ENCODE measurements at places on chromosomes 6 and 20. TPM values are rescaled to one million over a fixed set of nuclear protein-coding genes. Genes with fewer than 3 reads are reported as not detected.

- no peak for DNase-seq
These were observed 128.0 kb downstream of the RFPL4B start for GRCh38 chr6:112475083-112475482.

DNA sequence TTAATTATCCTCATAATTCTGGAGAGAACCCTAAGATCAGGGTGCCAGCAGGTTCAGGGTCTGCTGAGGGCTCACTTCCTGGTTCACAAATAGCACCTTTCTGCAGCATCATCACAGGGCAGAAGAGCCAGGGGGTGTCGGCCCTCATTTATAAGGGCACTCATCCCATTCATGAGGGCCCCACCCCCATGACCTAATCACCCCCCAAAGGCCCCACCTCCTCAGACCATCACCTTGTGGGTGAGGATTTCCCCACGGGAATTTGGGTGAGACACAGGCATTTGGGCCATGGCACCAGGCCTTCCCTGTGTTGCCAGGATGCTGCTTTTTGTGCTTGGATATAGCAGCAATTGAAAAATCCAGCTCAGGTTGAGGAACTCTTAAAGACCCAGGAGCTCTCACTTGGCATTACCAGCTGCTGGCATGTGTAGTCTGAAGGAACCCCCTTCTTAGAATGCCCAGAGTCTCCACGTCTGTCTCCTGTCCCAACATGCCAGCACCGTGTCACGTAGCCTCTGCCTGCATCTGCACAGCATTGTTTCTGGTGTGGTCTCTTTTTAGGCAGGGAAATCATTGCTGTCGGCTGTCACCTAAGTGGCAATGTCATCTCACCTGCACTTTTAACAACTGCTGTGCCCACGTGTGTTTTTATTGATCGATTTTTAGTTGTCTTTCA lies 71.5 kb downstream of the RPP40 start:
- no peak for DNase-seq

DNA sequence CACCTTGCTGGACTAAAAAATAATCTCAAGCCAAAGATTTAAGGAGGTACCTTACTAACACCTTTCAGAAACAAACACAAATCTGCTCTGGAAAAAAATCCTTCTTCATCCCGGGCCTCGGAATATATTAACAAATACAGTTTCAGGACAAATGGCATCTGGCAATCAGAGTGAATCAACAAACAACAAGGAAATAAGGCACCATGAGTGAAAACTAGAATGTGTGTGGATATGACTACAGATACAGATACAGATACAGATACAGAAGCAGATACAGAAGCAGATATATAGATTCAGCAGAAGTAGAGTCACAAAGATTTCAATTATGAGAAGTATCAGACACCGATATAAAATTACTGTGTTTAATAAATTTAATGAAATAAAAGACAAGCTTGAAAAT lies 178.4 kb downstream of the QKI start:
- no peak for DNase-seq

DNA sequence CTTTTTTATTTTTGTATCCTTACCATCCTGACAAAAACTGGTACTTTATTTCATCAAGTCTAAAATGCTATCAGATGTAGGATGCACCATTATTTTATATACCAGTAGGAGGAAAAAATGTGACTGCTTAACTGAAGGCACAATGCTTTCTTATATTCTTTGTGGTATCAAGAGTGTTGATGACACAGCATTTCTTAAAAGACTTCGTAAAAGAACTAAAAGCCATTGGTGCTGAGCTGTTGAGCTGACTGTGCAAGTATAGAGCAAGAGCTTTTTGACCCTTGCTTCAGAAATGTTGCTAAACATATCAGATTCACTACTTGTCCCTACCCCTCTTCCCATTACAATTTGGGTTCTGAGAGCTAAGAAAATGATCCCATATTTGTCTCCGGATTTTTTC lies 17.5 kb downstream of the SF3B5 start:
- DNase-seq, result no peak

- no peak for DNase-seq
These were observed 302.2 kb upstream of the EPHA7 start for GRCh38 chr6:93721386-93722048.

DNA sequence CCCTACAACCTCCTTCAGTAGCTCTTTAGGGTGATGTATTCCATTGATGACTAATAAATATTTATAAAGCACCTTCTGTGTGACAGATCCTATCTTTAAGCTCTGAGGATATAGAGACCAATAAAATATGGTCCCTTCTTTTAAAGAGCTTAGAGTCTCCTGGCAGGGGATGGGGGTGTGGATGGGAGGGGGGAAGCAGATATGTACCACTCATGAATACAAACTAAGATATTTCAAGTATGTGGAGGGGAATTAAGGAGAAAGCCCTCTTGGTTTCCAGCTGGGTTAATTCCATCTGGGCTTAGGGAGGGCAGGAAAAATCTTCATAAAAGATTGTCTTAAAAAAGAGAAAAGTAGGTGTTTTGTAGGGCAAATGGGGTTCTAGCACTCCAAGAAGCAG lies 21.6 kb upstream of the FBXO9 start:
- DNase-seq, result no peak

GRCh38 chr20:41342474-41343464 lies 2.1 kb downstream of the LPIN3 start:
- DNase-seq, result no peak

GRCh38 chr6:68658338-68658737 lies 23.3 kb downstream of the ADGRB3 start:
- DNase-seq, result no peak

DNA sequence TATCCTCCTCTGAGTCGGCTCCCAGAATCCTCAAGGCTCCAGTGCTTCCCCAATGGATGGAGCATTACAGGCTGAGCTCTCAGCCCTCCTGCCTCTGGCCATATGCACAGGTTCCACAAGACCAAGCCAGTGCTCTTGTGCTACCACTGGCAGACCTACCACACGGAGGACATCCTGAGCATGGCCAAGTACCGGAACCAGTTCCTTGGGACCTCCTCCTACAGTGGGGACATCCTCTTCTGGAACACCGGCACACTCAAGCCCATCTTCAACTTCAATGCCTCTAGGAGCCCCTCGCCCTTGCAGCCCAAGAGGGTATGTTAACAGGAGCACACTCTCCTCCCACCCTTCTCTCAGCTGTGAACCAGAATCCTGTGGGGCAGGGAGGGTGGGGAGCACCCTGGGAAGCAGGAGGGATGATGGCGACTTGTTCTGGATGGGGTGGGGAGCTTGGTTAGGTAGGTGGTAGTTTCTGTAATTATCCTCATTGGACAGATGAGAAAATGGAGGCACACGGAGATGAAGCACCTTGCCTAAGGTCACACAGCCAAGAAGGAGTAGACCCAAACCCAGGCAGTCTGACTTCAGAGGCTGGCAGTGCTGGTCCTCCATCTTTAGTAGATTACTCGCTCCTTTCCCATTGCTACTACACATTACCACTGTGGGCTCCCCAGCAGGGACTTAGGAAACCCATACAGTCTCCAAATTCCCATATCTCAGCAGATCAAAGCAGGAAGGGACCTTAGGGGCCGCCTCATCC lies 58.6 kb downstream of the EFCAB8 start:
- DNase-seq, result no peak

GRCh38 chr6:123986938-123987337 lies 183.3 kb downstream of the NKAIN2 start:
- DNase-seq, result no peak

DNA sequence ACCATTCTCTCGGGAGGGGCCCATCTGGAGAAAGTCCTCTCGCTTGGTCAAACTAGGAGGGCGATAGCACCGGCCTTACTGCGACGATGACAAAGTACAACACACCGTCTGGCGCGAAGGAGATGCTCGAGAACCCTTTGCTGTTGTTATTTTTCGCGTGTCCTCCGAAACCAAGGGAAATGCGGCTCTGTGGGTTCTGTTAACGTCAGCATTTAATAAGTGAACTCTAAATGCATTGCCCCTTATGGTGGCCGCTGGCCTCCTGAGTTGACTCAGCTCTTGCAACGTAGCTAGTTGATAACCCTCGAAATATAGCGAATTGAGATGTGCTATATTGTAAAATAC lies 577 bp upstream of the SCAND1 start:
- DNase-seq, result no peak

DNA sequence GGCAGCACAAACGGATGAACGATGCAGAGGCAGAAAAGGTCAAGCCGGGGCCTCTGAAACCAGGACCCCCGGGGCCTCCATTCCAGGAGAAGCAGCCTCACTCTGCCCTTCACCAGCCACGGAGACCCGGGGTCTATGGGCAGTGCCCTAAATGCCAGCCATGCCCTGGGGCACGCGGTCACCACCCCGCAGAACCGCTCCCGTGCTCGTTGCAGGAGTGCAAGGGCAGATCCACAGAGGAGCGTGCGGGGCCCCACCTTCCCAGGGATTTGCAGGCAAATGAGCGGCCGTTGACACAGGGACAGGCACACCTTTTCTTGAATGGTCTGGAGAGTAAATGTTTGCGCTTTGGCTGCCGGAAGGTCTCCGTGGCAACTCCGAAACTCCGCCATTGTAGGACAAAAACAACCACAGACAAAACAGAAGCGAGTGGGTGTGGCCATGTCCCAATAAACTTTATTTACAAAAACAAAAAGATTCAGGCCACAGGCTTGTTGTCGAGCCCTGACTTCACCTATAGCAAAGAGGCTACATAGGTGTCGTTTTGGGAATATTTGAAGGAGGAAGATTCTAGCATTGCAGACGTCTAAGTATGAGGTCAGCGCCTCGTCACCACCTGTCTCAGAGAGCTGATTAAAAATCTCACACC lies 163.3 kb downstream of the TAF4 start:
- DNase-seq, result no peak

DNA sequence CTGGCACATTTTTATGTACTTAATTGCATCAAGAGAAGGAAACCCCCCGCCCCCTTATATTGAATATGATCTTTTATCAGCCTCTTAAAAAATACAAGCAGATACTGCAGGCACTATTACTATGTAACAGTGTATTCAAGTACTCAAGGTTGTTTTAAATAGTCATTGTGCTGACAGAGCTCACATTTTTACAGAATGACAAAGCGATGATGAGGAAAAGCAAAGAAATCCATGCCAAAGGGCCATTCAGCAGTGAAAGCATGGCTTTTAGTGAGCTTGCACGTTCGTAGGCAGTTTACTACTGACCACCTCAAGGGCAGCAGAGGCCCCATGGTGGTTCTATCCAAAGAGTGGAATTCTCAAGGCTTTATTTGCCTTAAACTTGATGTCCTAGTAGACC lies 146.8 kb downstream of the RPS12 start:
- DNase-seq, result no peak

DNA sequence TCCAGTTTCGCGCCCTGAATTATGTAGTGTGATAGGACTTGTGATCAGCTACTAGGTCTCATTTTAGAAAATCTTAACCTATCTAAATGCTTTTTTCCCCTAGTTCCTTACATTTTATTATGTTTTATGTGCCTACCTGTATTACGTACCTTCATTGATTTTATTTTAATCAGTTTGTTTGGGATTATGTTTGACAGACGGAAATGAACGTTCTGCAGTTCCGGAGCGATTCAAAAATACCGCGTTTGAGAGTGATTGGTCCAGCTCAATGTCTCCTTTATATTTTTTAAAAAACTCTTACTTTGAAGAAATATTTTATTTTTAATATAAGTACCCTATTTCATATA lies 114.3 kb upstream of the BTN3A2 start:
- DNase-seq, result no peak

DNA sequence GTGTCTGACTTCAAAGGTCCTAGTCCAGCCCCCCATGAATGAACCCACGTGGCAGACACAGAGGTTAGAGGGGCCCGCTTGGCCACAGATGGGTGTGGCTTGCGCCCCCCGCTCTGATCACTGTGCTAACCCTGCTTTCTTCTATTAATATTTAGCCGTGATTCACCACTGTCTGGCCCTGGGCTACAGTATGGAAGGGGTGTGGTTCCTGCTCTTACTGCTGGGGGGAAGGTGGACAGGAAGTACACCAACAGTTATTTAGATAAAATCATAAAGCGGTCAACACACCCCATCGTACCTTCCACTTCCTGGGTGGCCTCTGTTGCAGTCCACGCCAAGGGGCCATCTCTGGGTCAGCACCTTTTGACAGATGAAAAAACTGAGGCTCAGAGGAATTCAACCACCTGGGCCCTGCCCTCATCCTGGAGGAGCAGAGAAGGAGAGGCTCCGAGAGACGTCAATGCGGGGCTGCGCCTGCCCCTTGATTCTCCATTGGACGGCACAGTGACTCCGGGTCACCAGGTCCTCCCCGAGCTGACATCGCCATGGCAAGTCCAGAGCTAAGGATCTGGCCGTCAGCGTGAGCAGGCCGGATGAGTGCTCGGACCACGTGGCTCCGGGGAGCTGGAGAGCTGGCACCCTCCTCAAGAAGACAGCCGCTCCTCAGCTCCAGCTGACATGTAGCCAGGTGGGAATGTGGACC lies 206.3 kb downstream of the PREX1 start:
- no peak for DNase-seq

- peak; percentile 79 for DNase-seq
These were observed 20.4 kb downstream of the HLA-G start for GRCh38 chr6:29847871-29848630.

- DNase-seq, result no peak
These were observed 939 bp downstream of the TGM3 start for GRCh38 chr20:2296524-2297356.

GRCh38 chr20:11686820-11687543 lies 230.7 kb upstream of the BTBD3 start:
- peak; percentile 18 for DNase-seq

DNA sequence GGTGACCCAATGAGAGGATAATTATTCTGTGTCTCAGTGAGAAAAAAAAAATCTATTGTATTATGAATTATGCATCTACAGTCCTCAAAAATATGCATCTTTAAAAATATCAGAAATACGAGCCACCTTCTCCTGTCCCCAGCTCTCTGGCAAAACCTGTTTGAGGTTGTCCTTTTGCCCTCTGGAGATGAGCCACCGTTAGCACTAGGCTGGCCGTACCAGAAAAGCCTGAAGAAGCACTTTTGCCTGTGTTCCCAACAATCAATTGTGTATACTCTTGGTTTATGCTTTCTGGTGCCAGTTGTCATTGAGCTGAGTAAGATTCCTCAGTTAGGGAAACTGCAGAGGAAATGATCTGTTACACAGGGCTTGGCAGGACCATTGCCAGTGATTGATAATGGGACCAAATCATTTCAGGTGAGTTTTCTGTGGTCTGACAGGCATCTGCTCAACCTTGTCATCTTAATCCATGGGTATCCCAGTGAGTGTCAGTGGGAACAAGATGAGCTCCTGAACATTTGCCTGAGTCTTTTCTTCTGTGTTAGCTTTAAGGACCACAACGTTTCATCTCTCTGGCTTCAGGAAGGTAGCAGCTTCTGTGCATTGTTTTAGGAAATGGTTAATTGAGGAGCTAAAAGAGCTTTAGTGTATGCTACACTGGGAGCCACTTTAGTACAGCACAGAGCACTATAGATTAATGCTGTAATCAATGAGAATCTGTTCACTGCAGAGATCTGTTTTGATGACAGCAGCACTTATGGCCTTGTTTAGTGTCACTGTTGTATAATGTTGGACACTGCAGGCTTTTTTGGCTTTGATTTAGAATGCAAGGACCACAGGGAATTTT lies 330.1 kb downstream of the RIMS1 start:
- no peak for DNase-seq

- no peak for DNase-seq
These were observed 54.1 kb upstream of the PDE7B start for GRCh38 chr6:135797361-135797760.

The ARID1B gene
- total RNA-seq, result 40.7 TPM

The OLIG3 gene
- not detected for total RNA-seq

The GABRR1 gene
- not detected for total RNA-seq

The TNFRSF6B gene
- not detected for total RNA-seq

The BTN1A1 gene
- not detected for total RNA-seq

Data from heart left ventricle (tissue), 16 donors.